ENCODE measurements at places on chromosomes 1 and 21. TPM values are rescaled to one million over a fixed set of nuclear protein-coding genes. Genes with fewer than 3 reads are reported as not detected.
A peak's percentile ranks its signal among the peaks of the same experiment; 100 is the strongest.

SELL gene
- total RNA-seq = 2.2 TPM

FAM3B gene
- total RNA-seq = not detected

TMEM200B gene
- 4.8 TPM for total RNA-seq

DNA sequence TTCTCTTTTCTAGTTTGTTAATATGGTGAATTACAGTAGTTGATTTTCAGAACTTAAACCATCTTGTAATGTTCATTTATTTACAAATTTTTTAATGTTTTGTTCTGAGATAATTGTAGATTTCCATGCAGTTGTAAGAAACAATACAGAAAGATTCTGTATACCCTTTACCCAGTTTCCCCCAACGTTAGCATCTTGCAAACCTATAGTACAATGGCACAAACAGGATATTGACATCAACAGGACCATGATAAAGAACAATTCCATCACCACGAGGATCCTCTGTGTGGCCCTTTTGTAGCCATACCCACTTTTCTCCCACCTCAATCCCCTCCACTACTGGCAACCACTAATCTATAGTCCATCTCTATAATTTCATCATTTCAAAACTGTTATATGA is 33.3 kb downstream of the COL6A1 start:
- H3K27me3 ChIP-seq = no peaks in the 10 kb centered on the region
- DNase-seq = no peak
- H3K36me3 ChIP-seq = no peaks in the 10 kb centered on the region
- H3K27ac ChIP-seq = no peak overlapping the region

- no peaks in the 10 kb centered on the region for H3K36me3 ChIP-seq
- no peak for DNase-seq
- H3K27me3 ChIP-seq = no peaks in the 10 kb centered on the region
- no peak overlapping the region for H3K27ac ChIP-seq
- H3K4me1 ChIP-seq = no peaks in the 10 kb centered on the region
These were observed 97.8 kb downstream of the FMN2 start for GRCh38 chr1:240189386-240189989.

- H3K4me1 ChIP-seq = peaks cover 10% of the 10 kb centered on the region
- no peaks in the 10 kb centered on the region for H3K27me3 ChIP-seq
- peak; percentile 84 for DNase-seq
- no peaks in the 10 kb centered on the region for H3K36me3 ChIP-seq
- H3K27ac ChIP-seq = no peak overlapping the region
These were observed 24.9 kb upstream of the GRHL3 start for GRCh38 chr1:24294228-24294672.

DNA sequence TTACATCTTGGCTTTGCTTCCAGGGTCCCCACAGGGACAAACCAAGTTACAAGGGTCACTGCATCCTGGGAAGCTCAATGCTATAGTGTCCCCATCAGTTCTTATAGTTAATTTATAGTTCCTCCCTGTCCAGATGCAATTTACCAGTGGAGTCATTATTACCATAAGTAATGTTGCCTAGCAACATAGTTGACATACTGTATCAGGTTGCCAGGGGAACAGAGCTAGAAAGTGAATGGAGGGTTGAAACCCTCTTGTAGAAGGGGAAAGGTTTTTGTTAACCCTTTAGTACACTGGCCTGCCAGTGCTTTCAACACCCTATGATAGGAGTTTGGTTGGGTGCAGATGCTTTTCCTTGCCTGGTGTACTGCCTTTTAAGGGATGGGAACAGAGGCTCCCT is 34.3 kb upstream of the TTC4 start:
- no peak for DNase-seq
- no peaks in the 10 kb centered on the region for H3K4me1 ChIP-seq
- H3K27me3 ChIP-seq = no peaks in the 10 kb centered on the region
- H3K36me3 ChIP-seq = no peaks in the 10 kb centered on the region

DNA sequence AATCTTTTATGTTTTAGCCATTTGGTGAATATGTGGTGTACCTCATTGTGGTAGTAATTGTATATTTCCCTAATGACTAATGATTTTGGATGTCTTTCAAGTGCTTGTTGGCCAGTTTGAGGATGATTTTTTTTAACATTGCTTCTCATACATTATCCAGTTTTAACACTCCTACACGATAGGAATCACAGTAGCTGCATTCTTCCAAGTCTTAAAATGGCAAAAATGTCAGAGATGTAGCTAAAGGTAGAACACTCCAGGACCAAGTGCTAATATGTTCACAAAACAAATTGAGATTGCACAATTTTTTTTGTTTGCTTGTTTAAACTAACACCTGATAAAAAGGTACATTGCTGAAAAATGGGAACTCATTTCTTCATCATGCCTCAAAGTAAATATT is 11.7 kb downstream of the USP25 start:
- no peak overlapping the region for H3K4me3 ChIP-seq
- H3K4me1 ChIP-seq = no peaks in the 10 kb centered on the region
- no peak for DNase-seq

GRCh38 chr1:244548558-244549115 is 87.6 kb downstream of the CATSPERE start:
- H3K27ac ChIP-seq = no peak overlapping the region
- DNase-seq = no peak
- no peak overlapping the region for H3K4me3 ChIP-seq
- H3K36me3 ChIP-seq = no peaks in the 10 kb centered on the region
